Melanocyte of skin (primary cell): ENCODE measurements at places on chromosomes 6 and 20. TPM values are rescaled to one million over a fixed set of nuclear protein-coding genes. Genes with fewer than 3 reads are reported as not detected.

Gene CFAP61
- total RNA-seq = 0.73 and 1.0 TPM in 2 replicates

Gene FLRT3
- total RNA-seq = 7.0 and 7.6 TPM in 2 replicates

Gene C6orf52
- total RNA-seq = 1.5 TPM in 1 of 2 replicates, not detected in the other

Gene HLA-DQA2
- total RNA-seq = not detected in 2 replicates

Gene CYP21A2
- total RNA-seq = not detected in 2 replicates

Gene PHACTR1
- 46.5 and 74.9 TPM in 2 replicates for total RNA-seq

Gene LY6G6F
- not detected in 2 replicates for total RNA-seq
